CD4-positive, alpha-beta memory T cell (primary cell): ENCODE measurements at places on chromosomes 11 and 22.

DNA sequence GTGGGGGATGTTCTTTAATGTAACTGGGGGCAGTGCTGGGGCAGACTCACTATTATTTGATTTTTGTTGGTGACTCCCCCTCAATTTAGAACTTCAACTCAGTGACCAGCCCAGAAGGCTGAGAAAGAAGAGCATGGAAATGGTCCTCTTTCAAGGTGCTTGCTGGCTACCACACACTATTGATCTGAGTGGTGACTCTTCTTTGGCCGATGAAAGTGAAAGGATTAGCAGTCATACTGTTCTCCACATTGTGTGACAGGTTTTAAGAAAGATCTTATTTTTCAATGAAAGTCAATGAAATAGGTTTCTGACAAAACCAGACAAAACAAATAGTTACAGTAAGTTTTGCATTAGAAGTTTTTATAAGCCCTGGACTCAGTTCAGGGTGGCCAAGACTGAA, 29.9 kb downstream of the NLRP14 start:
- DNase-seq: no peak

- no peak for DNase-seq
These were observed 48.2 kb upstream of the SMCO4 start for GRCh38 chr11:93591247-93591898.

DNA sequence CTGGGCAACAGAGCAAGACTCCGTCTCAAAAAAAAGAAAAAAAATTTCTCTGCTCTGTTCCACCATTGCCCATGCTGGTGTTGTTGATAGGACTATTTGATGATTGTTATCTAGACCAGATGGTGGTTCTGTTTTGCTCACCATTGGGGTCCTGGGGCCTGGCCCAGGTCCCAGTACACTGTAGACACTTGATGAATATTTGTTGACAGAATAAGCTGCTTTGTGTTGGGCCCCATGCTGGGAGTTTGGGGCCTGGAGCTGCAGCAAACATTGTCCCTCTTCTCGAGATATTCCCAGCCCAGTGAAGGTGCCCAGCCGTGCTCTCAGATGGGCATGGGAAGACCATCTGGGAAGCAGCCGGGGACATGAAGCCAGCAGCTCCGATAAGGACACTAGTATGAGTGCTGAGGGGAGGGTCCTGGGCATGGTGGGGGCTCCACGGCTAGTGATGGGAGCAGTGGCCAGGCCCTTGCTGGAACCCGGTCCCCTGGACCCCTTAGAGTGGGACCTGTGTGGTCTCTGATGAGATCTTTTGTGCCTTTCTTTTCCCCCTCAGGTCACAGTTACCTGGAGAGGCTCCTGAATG, 13.6 kb downstream of the INCENP start:
- DNase-seq: no peak

- DNase-seq: no peak
These were observed 154.2 kb downstream of the MPPED1 start for GRCh38 chr22:43566021-43566420.

GRCh38 chr11:112249871-112250610, 10.6 kb downstream of the PLET1 start:
- DNase-seq: no peak

DNA sequence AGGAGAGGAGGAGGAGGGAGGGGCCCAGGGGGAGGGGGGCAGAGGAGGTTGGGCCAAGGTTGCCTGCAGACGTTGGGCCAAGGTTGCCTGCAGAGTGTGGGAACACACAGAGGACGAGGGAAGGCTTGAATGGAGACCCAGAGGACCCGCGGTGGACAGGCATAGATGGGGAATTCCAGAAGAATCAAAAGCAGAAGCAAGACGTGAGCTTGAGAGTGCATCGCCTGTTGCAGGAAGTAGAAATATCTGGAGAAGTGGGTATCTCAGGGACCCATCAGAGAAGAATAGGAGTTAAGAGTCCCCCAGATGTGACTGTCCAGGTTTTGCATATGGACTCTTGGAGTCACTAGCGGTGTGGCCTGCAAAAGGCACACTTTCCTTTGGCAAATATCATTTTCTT, 670.2 kb downstream of the TBC1D22A start:
- no peak for DNase-seq

- DNase-seq: no peak
These were observed 12.2 kb downstream of the USP2 start for GRCh38 chr11:119369132-119369925.

DNA sequence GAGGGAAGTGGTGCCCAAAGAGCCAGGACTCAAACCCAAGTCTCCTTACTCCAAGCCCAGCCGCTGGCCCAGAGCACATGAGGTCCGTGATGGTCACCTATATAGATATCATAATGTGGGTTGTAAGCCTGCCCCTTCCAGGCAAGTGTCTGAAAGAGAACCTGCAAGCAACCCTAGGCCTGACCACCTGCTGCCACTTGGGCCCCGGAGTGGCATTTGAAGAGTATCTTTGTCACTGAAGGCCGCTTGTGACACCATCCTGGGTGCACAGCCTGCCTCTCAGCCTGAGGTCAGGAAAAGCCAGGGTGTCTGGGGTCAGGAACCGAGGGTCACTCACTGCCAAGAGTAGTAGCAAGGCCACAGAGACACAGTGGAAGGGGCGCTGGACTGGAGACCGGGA, 32.4 kb downstream of the OTOG start:
- DNase-seq: no peak

GRCh38 chr11:74683941-74684481, 47.2 kb downstream of the CHRDL2 start:
- DNase-seq: no peak

- DNase-seq: no peak
These were observed 3.0 kb downstream of the AQP11 start for GRCh38 chr11:77592727-77593126.

DNA sequence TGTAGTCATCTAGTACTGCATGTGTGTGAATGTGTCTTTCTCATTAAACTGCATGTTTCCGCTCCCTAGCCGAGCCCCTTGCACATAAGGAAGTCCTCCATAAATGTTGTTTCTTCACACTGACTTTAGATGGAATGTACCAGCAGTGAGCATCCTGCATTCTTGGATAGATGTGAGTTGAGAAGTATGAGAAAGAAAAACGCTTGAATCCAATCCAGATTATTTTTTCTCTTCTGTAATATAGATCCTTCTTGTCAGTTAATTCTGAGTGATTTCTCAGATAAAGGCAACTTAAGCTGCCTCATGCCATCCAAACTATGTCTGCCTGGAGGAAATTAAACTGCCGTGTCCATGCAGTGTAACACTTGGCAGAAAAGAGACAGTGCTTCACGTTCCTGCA, 268.1 kb upstream of the ISX start:
- DNase-seq: no peak

- DNase-seq: peak; percentile 15
These were observed 44.9 kb upstream of the VSTM5 start for GRCh38 chr11:93895106-93895862.

GRCh38 chr11:103619938-103620337, 416.5 kb upstream of the DDI1 start:
- no peak for DNase-seq

DNA sequence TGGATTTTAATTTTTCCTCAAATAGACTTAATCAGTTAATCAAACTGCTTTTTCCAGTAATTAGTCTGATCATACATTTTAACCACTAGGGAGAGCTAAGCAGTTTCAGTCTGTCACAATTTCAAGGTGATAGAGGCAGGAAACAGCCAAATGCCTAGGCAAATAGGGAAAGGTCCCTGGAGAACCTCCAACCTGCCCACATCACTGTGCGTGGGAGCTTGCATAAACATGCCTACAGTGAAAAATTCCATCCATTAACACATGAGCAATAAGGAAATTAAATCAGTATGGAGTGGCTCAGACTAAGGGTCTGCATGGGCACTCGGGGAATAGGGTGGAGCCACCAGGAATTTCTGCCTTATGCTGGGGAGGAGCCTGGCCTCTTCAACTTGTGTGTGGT, 74.6 kb downstream of the AASDHPPT start:
- no peak for DNase-seq
